ENCODE measurements at places on chromosomes 6 and 20.

- no peak for DNase-seq
Measured at GRCh38 chr6:38169221-38169976, 349.9 kb downstream of the ZFAND3 start.

DNA sequence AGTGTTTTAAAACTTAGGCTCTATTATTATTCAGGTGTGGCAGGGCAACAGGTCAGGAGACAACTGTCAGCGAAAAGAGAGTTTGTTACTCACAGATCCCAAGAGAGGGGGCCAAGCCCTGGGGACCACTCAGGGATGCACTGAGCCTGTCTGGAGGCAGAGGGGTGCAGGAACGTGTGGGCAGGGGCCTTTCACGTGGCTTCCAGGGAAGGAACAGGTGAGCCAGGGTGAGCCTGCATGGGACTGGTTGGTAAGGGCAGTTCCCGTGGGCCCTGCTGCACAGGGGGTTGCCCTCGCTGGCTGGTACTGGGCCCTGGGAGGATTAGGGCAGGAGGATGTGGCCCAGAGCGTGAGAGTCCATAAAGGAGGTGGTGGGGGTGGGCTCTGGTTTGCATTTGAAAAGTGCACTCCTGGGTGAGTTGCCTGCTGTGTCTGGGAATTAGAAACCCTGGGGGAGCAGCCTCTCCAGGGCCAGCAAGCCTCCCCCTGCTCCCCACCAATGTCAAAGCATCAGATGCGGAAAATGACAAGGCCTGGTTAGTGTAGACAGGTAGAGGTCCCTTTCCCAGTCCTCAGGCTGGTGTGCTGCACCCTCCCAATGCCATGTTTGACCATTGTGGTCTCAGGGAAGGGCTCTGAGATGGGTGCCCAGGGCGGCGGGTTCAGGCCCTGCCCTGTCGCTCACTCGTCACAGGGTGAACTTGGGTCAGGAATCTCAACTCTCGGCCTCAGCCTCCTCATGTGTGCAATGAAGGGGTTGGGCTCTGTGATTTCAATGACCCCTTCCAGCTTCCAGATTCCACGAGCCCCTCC, 127.4 kb upstream of the RPS6KA2 start:
- DNase-seq = no peak

GRCh38 chr6:159875194-159875593, 15.6 kb upstream of the MAS1 start:
- no peak for DNase-seq

- no peak for DNase-seq
Measured at GRCh38 chr6:63349401-63349800, 29.6 kb upstream of the LGSN start.

DNA sequence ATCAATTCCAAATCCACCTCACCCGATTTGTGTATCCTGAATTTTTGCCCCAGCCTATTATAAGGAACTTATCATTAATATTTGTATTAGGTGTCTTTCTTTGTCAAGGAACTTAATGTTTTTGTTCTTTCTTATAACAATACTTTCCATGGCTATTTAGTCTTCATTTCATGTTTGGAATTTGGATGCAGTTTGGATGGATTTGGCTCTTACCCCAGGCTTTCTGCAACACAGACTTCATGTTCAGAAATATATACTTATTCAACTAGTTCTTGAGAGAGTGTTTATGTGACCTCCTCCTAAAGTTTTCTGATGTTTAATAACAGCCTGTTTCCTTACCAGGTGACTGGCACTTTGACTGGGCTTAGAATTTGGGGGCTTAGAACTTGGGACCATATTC, 35.9 kb upstream of the TOX2 start:
- DNase-seq = no peak

Data from stimulated activated CD4-positive, alpha-beta T cell treated with anti-CD3 and anti-CD28 coated beads, Interleukin-15, amount 100 ng/mL, for 1 hour (primary cell).